Bronchial epithelial cell (primary cell): ENCODE measurements at places on chromosomes 11 and 22.

- peak; percentile 87 for DNase-seq
These were observed 138.5 kb downstream of the SWAP70 start for GRCh38 chr11:9802291-9802861.

DNA sequence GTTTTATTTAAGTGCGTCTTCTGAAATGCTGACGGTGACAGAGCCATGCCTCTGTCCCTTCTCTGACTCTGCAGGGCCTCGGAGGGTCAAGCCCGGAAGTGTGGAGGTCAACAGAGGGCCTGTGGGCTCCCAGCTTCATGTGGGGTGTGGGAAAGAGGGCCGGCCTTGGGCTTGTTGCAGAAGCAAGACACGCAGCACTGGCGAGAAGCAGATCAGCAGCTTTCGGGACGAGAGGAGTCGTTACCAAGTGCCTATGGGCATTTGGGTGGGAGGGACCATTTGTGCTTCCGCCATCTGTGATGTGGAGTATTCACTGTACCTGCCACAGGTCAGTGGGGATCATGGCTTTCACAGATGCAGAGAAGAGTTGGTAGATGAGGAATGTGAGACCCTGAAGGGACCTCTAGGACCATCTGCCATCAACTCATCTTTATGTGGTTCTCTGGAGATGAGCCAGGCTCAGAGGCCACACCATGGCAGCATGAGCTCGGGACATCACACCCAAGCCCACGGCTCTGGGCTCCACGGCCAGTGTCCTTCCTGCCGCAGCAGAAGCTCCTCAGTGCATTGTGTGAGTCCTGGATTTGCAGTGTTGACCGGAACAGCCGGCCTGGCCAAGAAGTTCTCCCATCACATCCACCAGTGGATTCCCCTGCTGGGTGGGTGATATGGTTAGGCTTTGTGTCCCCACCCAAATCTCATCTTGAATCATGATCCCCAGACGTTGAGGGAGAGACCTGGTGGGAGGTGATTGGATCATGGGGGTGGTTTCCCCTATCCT is 590.7 kb downstream of the TBC1D22A start:
- DNase-seq, result no peak

- DNase-seq, result no peak
These were observed 6.5 kb downstream of the PPFIBP2 start for GRCh38 chr11:7520011-7520942.

- DNase-seq, result no peak
These were observed 16.6 kb downstream of the PIH1D2 start for GRCh38 chr11:112057170-112057569.

GRCh38 chr11:32843544-32843943 is 13.8 kb downstream of the PRRG4 start:
- DNase-seq, result no peak

DNA sequence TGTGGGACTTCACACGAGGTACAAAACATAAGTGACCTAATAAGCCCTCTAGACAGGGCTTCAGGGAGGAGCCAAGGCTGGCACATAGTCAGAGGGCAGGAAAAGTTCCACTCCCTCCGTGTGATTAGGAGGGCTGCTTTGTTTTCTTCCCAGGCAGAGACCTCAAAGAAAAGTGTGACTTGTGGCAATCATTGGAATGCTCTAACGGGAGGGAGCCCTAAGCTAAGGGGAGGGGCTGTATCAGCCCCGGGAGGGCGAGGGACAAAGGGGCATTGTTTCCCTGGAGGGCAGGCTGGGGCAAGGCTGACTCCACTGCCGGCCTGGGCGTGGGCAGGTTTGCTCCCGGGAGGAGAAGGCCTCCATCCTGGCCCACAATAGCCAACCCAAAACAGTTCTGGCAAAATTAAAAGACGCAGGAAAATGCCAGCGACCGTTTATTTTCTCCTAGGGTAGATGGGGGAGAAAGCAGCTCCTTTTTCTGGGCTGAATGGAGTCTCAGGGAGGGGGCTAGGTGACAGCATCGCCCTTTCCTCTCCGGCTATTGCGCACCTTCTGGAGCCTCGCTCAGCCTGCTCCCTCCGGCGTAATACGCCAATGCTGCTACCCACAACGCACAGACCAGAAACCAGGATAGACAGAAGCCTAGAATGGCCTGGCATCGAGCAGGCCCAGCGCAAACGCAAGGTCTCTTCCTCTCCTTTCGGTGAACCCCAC is 60.2 kb downstream of the ENDOD1 start:
- DNase-seq, result peak; percentile 58

GRCh38 chr11:84660257-84660977 is 966.7 kb downstream of the DLG2 start:
- DNase-seq, result no peak

GRCh38 chr22:21984793-21985192 is 2.2 kb upstream of the TOP3B start:
- peak; percentile 18 for DNase-seq

DNA sequence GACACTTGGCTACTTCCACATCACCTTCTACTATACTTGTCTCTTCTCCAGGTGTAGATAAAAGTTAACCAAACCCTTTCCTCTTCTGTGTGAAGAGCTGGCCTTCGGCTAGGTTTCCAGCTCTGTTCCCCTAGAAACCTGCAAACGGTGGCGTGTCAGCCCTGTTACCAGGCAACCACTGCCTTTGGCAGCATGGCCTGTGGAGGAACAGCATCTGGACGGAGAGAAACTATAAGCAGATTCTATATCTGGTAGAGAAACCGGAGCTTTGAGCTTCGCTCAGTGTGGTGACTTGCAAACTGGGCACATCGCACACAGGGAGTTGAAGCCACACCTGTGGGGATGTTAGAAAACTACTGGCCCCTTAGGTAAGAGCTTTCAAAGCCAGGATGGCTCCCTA is 35.9 kb downstream of the ARAP1 start:
- DNase-seq, result no peak

DNA sequence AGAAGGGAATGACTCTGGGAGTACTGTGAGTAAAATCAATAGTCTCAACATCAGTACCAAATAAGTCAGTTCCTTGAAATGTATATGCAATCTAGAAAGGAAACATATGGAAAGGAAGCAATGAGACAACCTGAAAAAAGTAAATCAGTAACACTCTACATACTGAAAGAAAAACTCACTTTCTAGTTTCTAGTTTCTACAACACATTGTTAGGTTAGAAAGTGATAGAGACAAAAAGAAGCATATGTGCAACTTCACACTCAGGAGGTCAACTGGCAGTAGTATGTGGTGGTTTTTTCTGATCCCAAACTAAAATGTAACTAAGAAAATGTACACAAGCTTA is 156.5 kb upstream of the SOX6 start:
- no peak for DNase-seq

DNA sequence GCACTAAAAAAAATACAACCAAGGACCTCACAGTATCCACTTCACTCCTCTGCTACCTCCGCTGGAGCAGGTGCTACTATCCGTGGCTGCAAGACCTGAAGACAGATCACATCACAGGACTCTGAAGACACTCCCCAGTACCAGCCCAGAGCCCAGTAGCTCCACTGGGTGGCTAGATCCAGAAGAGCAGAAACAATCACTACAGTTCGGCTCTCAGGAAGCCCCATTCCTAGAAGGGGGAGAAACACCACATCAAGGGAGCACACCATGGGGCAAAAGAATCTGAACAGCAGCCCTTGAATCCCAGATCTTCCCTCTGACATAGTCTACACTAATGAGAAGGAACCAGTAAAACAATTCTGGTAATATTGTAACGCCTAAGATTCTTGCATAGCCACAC is 494.0 kb upstream of the FAT3 start:
- DNase-seq, result no peak

- no peak for DNase-seq
These were observed 1.9 kb upstream of the OR9Q2 start for GRCh38 chr11:58186938-58187337.

GRCh38 chr11:47725442-47726117 is 10.4 kb upstream of the AGBL2 start:
- no peak for DNase-seq

DNA sequence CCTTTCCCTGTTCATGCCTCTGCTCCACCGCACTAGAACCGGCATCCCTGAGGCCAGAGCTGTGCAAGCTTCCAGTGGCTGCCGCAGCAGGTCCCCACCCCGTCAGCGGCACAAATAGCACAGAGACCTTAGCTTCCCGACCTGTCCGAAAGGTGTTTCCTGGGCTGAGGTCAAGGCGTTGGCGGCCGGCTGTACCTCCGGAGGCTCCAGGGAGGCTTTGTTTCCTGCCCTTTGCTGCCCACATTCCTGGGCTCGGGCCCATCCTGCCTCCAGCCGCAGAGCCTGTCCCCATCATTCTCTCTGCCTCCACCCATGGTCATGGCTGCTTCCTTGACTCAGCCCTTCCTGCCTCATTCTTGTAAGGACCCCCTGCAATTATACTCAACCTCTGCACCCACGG is 31.2 kb downstream of the ARHGAP8 start:
- no peak for DNase-seq

DNA sequence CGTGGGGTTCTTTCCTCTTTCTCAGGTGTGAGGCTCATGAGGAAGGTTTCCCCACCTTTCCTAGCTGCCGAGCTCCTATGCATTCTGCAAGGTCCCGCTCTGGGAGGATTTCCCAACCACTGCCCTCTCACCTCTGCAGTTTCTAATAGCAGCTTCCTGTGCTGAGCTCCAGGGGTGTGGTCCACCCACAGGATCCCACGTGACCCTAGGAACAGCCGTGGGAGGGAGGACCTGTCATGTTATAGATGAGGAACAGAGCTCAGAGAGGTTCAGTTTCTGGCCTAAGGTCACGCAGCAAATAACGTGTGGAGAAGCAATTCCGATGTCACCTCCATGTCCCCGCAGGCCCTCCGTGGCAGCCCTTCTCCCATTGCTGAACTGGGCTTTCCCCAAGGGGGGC is 38.5 kb downstream of the FLRT1 start:
- DNase-seq, result peak; percentile 55

DNA sequence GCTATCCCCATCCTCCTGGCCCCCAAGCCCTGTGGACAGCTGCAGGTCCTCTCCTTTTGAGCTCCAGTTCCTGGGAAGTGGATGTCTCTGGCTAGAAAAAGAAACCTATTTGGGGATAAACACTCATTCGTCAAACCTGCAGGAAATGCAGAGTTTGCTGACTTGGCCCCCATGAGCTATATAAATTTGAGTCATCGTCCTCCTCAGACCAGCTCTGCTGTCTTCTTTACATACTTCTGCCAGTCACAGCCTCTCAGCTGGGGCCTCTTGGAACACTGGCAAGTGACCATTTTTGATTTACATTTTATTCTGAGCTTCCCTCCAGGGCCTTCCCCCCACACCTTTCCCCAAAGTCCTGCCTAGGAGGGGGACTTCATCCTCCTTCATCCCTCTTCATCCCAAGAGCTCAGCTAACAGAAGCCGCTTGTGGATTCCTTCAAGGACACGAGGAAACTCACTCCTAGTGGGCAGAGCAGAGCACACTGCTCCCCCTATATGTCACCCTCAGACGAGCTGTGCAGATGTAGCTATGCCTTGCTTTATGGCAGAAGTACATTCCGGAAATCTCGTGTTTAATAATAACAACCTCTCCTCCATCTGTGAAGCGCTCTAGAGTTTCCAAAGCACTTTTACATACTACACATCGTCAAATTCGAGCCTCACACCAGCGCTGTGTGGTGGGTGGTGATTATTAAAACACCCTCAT is 131.8 kb downstream of the FEZ1 start:
- DNase-seq, result peak; percentile 60

GRCh38 chr22:34997633-34998299 is 68.2 kb upstream of the ISX start:
- DNase-seq, result no peak

- DNase-seq, result no peak
These were observed 63.8 kb downstream of the SHISAL1 start for GRCh38 chr22:44248926-44249325.

DNA sequence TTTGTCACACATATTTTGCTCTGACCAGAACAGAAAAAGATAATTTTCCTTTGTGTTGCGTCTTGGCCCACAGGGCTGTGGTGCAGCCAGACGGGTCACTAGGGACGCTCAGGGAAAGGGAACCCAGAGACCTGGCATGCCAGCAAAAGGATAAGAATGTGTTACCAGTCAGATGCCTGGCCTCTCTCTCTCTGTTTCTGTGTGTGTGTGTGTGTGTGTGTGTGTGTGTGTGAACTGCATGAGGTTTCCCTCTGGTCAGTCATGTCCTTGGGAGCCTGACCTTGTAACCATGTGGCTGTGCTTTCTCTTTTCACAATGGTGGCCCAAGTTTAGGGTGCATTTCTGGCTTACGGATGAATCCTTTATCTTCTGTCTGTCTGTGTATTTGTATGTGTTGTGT is 25.4 kb downstream of the CCKBR start:
- no peak for DNase-seq

GRCh38 chr11:113926273-113927197 is 21.9 kb downstream of the HTR3B start:
- DNase-seq, result peak; percentile 8

DNA sequence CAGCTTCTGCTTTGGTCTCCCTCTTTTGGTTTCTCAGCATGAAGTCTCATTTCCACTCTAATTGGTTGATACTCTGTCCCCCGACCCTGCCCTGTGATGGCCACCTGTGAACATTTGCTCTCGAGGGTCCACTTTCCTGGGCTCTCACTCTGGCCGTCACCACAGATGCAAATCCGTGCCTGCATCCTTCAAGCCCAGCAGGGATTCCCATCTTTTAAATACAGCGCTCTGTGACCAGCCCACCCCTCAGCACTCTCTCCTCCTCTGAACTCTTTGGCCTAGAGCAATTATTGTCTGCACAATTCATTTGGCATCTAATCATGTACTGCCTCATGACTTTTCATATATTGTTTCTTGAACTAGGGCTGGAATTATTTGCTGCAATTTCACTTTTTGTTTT is 26.0 kb downstream of the PKNOX2 start:
- no peak for DNase-seq

GRCh38 chr11:108914211-108914610 is 249.3 kb downstream of the DDX10 start:
- no peak for DNase-seq

DNA sequence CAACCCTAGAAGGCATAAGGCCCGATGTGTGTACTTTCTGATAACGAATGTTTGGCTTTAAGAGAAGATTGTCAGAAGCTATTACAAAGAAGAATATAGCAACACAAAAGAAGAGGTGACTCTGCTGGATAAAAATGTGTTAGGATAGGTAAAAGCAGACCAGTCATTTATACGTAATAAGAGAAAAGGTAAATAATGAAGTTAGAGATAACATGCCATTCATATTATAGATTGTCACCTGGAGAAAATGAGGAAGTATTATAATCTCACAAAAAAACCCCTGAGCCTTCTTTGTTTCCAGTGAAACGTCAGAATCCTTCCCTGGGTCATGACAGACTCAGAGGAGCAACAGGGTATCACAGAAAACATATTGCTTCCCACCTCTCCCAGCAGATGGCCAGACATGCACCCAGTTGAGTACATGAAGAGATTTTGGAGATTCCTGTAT is 36.1 kb downstream of the PPFIA1 start:
- peak; percentile 71 for DNase-seq

DNA sequence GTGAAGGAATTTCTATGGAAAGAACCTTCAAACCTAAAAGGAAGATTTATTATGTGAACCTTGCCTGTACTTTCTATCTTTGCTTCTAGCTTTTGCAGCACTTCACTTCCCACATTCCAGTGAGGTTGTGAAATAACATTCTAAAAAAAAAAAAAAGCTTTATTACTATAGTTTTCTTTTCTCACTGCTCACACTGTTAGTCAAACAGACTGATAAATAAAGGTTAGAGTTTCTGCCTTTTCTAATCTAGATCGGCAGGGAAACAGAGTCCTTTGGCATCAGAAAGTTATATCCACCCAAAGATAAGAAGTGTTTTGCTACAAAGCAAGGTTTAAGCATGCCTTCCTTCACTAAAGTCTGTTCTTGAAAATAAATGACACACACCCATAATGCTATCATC is 2.8 kb downstream of the AAMDC start:
- DNase-seq, result peak; percentile 3

GRCh38 chr22:32204856-32205722 is at the start of gene RFPL2:
Gene RFPL2 (minus strand): TSS chr22:32205073. CDS start chr22:32202451, 2,622 bp downstream.
- peak; percentile 20 for DNase-seq
